ENCODE measurements at places on chromosomes 11 and 22.

- no peak for DNase-seq
These were observed 2.0 kb upstream of the JAML start for GRCh38 chr11:118226781-118227180.

DNA sequence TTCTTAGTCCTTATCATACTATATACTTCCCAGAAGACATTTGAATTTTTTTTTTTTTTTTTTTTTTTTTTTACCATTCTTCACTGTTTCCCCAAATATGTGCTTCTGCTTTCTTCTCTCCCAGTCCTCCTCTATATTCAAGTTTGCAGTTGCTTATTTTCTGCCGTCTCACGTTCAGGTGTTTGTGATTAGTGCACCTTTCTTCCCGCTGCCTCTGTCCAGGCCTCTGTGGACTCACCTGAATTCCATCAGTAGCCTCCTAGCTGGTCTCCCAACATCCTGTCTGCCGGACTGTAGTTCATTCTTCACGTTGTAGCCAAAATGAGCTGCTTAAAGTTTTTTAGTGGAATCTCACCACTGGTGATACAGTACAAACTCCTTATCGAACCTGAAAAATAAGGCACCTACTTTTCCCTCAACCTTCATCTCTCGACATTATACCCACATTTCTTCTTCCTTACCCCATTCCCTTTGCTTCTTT, 795 bp upstream of the MSANTD4 start:
- no peak for DNase-seq

GRCh38 chr11:113674397-113674685, 31.8 kb downstream of the TMPRSS5 start:
- no peak for DNase-seq

DNA sequence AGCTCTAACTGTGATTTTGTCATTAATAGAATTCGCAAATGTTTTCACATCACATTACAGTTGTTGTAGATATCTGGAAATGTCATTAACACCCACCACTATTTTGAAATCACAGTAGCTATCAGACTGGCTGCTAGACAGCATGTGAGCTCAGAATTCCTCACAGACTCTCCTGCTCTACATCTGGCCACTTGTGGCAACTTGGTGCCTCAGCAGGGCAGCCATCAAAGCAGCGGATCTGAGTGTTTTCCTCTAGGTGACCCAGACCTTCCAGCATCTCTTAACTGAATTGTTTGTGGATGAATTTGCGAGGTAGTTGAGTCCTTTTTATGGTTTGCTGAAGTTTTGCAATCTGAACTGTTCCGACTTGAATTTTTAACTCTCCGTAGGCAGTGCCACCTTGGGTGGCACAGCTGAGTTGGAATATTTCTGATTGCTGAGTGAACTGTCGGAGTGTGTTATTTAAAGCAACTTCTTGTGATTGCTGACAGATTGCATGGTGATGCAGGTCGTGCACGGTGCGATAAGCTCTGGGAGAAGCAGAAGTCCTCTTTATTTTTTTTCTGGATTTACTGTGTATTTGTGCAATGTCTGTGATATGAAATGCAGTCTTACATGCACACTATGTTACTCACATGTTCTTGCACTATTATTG, 114.0 kb upstream of the PLET1 start:
- DNase-seq, result no peak

DNA sequence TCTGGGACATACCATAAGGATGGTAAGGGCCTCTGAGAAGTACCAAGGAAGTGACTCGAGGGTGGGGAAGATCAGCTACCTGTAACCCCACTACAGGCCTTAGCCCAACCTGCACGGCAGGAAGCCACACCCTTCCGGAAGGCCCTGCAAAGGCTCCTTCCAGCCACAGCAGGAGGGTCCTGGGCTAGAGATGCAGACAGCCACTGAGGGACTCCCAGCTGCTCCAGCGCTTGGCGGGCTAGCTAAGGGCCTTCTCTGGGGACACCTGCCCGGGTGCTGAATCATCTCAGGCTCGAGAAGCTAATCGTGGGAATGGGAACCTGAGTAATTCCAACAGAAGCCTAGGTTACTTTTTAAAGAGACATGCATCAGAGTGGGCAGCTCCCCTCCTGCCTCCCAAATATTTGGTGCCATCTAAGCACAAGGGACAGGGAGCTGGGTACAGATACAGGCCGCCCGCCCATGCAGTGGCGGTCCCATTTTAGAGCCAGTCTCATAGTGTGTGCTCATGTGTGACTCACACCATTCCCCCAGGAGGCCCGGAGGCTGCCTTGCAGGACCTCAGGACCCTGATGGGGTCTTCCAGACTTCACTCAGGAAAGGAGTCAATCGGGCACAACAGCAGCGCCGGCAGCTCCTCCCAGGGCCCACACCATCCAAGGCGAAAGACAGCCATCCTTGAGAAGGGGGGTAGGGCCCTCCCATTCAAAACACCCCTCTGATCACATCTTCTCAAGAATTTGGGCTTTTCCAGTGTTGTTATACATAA, 8.0 kb downstream of the MYH9 start:
- no peak for DNase-seq

DNA sequence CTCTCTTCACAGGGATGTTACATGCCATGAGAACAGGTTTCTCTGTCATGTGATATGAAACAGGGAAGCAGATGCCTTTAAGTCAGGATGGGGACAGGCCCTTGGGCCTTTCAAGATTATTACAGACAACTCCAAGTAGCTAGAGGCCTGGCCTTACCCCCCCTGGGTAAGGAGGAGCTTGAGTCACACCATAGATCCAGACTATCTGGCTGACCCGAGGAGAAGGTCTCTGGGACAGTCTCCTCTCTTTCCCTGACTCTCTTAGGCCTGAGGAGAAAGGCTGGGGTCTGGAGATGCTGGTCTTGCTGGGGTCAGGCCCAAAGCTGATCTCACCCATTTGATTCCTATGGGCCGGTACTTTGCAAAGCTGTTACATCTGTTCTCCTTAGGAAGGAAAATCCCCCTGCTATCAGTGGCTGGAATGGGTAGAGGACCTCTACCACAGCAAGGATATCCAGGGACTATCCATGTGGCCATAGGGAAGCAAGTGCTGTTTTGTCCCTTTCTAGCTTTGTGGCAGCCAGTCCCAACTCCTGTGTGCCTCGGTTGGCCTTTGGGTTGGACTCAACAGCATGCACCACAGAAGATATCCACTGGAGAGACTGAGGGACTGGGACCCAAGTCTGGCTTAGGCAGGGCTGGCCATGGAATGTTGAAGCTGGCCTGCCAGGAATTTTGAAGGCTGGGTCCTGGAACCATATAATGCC, 25.2 kb downstream of the RELT start:
- DNase-seq, result no peak

DNA sequence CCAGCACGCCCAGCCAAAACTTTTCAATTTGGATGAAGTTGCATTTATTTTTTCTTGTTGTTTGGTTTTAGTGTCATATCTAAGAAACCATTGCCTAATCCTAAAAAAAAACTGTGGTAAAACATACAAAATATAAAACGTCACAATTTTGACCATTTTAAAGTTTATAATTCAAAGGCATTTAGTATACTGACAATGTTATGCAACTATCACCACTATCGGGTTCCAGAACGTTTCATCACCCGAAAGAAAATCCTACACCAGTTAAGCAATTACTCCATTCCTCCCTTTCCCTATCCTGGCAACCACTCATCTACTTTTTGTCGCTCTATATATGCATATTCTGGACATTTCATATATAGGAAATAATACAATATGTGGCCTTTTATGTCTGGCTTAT, 30.5 kb upstream of the PHOX2A start:
- DNase-seq, result no peak

DNA sequence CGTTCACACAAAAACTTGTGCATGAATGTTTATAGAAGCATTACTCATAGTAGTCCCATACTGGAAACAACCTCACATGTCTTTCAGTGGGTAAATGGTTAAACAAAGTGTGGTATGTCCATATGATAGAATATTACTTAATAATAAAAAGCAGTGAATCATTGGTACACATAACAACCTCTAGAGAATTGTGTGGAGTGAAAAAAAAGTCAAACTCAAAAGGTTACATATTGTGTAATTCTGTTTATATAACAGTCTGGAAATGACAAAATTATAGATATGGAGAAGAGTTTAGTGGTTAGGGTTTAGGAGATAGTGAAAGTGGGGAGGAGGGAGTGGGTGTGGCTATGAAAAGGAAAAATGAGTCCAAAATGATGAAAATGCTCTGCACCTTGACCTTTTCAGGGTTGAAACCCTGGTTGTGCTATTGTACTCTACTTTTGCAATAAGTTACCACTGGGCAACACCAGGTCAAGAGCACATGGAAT, 243.4 kb upstream of the DDI1 start:
- no peak for DNase-seq

DNA sequence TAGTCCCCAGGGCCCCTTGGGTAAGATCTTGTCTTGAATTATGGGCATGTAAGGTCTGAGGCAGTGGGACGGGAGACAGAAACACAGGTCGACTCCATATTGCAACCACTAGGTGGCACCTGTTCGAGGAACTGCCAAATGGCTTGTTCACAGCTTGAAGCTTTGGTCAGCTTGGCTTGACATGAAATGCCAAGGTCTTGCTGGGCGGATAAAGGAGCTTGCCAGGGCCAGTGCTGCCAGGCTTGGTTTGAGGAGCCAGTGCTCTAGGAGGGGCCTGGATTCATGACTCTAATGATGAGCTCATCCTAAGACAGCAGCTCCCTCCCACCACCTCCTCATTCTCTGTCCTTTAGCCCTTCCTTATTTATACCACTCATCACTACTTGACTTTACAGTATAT, 11.9 kb upstream of the NRIP3 start:
- DNase-seq, result no peak

DNA sequence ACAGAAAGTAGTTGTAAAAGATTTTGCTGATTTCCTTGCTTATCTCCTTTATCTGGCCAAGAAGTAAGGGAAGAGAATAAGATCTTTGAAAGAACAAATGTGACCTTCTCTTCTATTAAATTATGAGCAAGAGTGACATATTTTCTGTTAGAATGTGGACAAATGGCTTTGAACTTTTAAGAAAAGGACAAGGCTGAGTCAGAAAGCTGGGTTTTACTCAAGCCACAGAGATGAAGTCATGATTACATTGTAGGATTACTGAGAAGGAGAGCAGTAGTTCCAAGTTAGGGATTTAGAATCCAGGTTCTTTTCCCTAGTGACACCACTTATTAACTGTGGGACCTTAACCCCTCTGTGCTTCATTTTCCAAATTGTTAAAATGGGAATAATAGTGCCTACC, 13.5 kb downstream of the CCDC90B start:
- no peak for DNase-seq

GRCh38 chr11:57153448-57153847, 28.3 kb upstream of the LRRC55 start:
- DNase-seq, result no peak

DNA sequence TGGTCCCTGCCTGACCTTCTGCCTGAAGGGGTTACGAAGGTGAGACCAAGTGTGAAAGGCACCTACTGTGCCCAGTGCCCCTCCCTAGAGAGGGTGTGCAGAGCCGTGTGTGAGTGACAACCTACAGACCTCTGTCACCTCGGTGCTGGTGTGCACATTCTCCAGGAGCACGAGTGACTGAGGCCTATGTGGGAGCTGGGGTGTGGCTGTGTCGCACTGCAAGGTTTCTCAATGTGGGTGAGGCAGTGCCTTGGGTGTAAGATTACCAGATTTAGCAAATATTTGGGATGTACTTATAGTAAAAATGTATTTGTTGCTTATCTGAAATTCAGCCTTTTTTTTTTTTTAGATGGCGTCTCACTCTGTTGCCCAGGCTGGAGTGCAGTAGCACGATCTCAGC, 5.6 kb downstream of the STARD10 start:
- DNase-seq, result no peak

DNA sequence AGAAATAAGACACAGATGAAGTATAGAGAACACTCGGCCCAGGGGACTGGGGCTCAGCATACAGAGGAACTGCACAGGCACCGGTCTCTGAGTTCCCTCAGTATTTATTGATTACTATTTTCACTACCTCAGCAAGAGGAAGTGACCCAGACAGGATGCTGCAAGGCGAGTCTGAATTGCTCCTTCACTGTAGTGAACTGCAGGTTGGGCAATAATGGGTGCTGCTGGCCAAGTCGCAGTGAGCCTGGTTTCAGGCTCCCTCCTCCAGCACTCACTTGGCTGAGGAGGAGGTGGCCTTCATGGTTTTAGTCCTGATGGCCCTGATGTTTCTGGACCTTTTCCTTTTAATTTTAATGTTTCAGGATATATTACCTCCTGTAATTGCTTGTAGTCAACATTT, 10.4 kb downstream of the OR52K2 start:
- no peak for DNase-seq

GRCh38 chr11:95516786-95517185, 272.8 kb downstream of the FAM76B start:
- DNase-seq, result no peak

- no peak for DNase-seq
These were observed 3.2 kb upstream of the SLC25A22 start for GRCh38 chr11:801097-801780.

GRCh38 chr11:14374922-14375830, 16.2 kb upstream of the RRAS2 start:
- DNase-seq, result no peak

GRCh38 chr11:63775191-63775590, 6.6 kb upstream of the ZFTA start:
- no peak for DNase-seq

DNA sequence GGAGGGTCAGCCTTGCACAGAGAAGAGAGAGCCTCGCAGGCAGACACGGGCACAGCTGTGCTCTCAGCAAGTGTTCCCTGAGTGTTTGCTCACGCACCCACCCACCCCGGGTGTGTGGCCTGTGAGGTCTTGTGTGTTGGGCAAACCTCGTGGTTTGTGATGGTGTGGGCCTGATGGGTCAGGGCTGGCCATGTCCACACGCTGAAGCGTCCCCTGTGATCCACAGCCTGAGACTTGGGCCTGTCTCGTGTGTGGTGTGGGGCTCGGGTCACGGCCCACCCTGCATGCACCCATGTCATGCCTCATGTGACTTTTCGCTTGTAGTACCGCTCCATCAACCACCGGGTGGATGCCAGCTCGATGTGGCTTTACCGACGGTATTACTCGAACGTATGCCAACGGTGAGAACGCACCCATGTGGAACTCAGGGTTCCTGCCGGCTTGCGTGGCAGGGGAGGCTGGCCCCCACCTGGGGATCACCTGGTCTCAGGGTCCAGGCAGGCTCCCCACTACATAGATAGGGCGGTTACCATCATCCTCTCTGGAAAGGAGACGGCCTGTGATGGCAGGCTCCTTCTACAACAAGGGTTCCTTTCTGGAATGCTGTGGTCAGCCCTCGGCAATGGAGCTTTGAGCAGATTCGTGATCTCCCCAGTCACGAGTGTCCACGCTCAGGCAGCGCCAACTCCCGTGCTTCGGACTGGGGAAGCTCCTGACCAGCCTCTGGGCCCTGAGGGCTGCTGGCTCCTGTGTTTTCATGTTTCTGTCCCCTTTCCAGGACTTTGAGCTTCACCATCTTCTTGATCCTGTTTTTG, 5.9 kb downstream of the TPCN2 start:
- DNase-seq, result no peak
